NT2/D1 (cell line): ENCODE measurements at places on chromosomes 4 and X.

GRCh38 chrX:20727447-20727846, 460.7 kb upstream of the RPS6KA3 start:
- no peak for DNase-seq

GRCh38 chr4:176236946-176237345, 32.1 kb downstream of the ASB5 start:
- DNase-seq = no peak

- DNase-seq = no peak
Measured at GRCh38 chr4:166335256-166335938, 462.4 kb downstream of the TLL1 start.

DNA sequence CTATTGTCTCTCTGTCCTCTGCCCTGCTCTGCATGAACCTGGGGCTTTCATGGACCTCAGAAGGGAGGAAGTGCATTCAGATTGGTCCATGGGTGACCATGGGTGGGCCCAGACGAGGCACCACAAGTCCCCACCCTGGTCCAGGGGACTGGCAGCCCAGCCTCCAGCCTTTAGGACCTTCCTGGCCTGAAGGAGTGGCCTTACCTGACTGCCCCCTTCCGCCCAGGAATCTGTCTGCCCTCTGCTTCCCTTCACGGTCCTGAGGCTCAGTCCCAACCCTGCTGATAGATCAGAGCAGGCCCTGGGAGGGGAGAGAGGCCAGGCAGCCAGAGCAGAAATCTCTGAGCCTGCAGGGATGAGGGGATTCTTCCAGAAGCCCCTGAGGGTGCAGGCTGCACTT, 455.4 kb downstream of the PCDH18 start:
- no peak for DNase-seq

DNA sequence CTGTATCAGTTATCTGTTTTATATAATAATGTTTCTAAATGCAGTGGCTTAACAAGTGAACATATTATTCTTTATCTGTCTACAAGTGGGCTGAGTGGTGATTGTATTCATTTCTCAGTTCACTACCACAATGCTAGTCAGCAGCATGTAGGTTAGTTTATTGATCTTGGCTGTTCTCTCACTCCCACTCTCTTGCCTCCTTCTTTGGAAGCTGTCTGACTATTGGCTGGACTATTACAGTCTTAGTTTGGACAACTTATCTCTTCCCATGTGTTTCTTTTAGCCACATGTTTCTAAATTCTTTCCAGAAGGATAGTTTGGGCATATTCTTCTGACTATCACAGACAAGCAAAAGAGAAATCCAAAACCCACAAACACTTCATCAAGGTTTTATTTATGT, 459.5 kb upstream of the AGA start:
- no peak for DNase-seq

GRCh38 chrX:15606136-15606535, 5.4 kb upstream of the ACE2 start:
- DNase-seq = no peak

- no peak for DNase-seq
Measured at GRCh38 chrX:19911784-19912183, 24.4 kb upstream of the SH3KBP1 start.
